ENCODE measurements at places on chromosomes 11 and 22.

- no peak for DNase-seq
Measured at GRCh38 chr22:44460287-44460686, 37.7 kb downstream of the RTL6 start.

GRCh38 chr11:101553891-101554292, 29.9 kb downstream of the TRPC6 start:
- DNase-seq, result no peak

DNA sequence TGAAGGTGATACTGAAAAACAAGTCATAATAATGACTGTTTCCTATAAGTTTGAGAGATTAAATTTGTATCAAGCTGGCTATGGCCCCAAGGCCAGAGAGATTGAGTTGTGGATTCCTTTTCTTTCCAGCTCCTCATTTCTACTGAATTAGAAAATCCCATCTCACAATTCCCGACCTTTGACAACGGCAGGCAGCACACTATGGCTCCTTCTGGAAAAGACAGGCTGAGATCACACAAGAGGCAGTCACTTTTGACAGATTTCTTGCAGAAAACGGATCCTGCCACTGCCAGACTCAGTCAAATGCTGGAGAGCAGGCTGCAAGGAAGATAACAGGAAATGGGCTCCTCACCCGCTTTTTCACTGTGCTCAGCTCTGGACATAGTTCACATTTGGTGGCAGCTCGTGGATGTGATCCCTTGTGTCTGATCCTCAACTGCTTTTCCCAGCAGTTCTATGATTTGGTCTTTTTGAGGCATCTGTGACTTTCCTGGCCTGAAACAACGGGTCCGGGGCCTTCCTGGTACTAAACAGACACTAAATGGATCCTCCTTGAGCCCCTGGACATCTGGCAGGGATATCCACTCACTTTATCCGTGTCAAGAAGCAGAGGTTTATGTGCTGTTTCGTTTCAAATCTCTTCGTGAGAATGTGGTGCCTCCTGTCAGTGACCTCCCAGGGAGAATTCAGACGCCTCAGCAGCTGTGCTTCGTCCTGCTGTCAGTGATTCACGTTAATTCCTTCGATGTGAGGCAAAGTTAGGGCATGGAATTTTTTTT, 26.1 kb upstream of the RTL6 start:
- DNase-seq, result no peak

- DNase-seq, result no peak
Measured at GRCh38 chr11:11701070-11701469, 79.3 kb upstream of the GALNT18 start.

DNA sequence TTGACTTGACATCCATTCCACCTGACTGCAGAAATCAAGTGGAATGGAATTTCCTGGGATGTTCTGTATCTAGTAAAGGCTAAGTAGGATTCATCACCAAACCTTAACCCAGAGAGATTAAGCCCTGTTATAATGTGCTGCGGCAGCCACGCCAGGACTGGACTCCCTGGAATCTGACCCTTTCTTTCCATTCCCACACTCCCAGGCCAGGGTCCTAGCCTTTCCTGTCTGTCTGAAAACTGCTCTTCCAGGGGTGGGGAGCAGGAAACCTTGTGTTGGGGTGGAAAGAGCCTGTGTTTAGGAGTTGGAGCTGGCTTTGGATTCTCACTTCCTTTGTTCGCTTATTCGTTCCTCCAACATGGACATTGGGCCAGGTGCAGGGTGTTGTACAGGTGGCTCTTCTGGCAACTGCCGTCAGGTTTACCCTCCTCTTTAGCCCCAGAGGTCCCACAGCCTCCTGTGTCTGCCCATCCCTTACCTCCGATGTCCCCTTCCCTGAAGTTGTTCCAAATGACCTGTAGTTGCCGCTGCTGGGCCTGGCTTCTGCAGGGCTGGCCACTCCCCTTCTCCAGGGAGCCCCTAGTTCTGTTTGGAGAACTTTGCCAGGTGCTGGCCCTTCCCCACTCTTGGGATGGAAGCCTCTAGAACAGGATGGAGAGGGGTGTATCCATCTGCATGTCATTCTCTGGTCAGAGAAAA, 20.5 kb upstream of the PARVB start:
- no peak for DNase-seq

- DNase-seq, result no peak
Measured at GRCh38 chr11:120128392-120129119, 9.4 kb downstream of the TRIM29 start.

- no peak for DNase-seq
Measured at GRCh38 chr11:1516273-1517067, 29.9 kb upstream of the MOB2 start.

GRCh38 chr11:93193731-93194130, 4.1 kb downstream of the SLC36A4 start:
- DNase-seq, result no peak

DNA sequence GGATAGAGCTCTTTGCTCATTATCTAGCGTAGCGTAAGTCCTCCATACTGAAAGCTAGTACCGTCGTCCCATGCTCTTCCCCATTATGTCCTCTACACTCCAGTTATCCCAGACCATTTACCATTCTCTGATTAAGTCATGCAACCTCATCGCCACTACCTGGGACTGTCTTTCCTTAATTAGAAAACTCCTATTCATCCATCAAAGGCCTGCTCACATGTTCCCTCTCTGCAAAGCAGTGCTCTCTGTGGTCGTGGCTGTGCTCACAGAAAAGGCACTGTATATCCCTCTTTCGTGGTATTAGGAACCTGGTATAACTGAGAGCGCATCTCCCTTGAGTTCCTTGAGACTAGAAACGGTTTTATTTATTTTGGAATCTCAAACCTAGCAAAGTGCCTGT, 253.3 kb downstream of the KIRREL3 start:
- DNase-seq, result no peak

- DNase-seq, result no peak
Measured at GRCh38 chr11:63687845-63688244, 6.5 kb downstream of the RTN3 start.

DNA sequence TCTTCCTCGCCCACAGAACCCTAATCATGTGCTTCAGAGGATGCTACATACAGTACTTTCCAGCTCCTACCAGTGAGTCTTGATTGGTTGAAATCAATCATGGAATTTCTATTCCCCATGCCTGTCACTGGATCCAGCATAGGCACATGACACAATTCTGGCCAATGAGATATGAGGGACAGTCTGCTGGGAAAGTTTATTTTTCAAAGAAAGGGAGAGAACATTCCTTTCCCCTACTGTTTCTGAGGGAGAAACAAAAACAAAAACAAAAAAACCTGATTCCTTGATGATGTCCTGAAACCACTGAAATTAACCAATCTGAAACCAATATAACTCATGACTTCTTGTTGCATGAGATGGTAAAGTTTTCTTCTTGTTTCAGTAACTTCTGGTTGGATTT, 3.3 kb upstream of the RCN1 start:
- DNase-seq, result no peak

DNA sequence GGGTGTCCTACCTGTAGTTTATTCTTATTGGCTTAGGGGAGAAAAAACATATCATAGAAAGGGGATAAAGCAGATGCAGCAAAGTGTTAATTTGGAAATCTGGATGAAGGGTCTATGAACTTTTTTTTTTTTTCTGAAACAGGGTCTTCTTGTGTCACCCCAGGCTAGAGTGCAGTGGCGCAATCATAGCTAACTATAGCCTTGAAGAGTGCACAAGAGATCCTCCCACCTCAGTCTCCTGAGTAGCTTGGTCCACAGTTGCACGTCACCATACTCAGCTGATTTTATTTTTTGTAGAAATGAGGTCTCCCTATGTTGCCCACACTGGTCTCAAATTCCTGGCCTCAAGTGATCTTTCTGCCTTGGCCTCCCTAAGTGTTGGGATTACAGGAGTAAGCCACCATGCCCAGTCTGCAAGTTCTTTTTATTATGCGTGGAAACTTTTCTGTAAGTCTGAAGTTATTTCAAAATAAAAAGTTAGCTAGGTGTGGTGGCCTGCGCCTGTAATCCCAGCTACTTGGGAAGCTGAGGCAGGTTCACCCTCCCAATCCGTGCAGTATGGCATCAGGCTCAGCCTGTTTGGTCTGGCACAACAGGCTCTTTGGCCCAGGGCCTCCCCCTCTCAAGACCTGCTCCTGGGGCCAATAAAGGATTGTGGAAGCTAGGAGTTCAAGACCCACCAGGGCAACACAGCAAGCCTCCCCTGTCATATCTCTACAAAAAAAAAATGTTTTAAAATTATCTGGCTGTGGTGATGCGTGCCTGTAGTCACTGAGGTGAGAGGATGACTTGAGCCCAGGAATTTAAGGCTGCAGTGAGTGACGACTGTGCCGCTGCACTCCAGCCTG, 111.9 kb downstream of the MED15 start:
- DNase-seq, result no peak

- DNase-seq, result no peak
Measured at GRCh38 chr22:48605856-48606481, 1221.7 kb downstream of the BRD1 start.

GRCh38 chr11:35553021-35553420, 27.6 kb upstream of the PAMR1 start:
- DNase-seq, result no peak

- peak; percentile 27 for DNase-seq
Measured at GRCh38 chr11:44950625-44951476, at the start of gene TP53I11. TSS of gene TP53I11 (minus strand) at chr11:44950883. CDS start at chr11:44938335, 12,548 bp downstream.

DNA sequence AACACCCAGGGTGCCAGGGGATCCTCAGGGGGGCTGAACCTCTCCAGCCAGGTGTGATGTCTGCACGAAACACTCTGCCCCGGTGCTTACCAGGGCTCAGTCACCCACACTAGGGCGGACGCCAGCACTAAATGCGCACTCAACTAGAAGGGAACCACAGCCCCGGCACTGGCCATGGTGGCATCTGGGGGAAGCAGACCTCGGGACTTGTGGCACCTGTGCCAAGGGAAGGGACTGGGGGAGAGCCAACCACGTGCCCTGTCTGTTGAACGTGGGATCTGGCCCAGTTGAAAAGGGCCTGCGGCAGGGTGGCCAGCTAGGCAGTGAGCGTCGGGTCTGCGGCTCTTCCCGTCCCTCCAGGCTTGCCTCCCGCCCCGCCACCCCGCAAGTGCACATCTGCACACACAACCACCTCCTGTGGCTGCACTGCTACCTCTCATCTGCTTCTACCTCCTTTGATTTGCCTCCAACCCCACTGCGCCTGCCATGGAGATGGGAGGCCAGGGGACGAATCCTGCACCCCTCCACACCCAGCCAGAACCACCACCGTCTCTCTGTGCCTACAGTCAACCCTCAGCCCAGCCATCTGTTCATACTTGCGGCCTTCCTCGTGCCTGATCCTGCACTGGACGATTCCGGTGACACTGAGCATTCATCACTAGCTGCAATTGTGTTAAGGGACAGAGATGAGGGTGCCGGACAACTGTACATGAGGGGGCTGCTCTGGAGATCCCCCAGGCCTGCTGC, 15.0 kb upstream of the MOB2 start:
- no peak for DNase-seq

GRCh38 chr11:9039198-9039597, 35.4 kb upstream of the NRIP3 start:
- no peak for DNase-seq

DNA sequence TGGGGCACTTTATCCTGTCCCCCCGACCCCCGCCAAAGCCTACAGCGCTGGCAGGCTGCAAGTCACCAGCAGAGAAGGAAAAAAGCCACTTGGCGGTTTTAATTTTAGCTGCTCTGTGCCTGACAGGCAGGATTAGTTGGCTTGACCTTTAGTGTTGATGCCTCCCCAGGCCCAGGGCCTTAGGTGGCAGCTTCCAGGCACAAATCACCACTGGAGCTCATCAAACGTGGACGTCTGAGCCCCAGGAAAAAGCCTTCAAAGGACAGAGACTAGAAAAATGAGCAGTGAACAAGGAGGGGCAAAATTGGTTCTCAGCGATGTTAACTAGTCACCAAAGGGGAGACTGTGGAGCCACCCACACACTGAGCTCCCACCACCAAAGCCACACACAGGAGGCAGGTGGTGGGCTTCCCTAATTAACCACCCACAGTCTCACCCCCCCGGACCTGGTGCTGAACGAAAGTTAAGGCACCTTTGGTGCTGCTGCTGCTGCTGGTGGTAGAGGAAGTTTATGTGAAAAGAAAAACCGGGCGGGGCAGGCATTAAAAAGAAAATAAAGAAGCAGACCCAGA, 4.4 kb upstream of the PYGM start:
- DNase-seq, result no peak

- no peak for DNase-seq
Measured at GRCh38 chr11:60455531-60456042, at the start of gene MS4A1. TSS of gene MS4A1 (plus strand) at chr11:60455847. CDS start at chr11:60462375, 6,528 bp downstream.

DNA sequence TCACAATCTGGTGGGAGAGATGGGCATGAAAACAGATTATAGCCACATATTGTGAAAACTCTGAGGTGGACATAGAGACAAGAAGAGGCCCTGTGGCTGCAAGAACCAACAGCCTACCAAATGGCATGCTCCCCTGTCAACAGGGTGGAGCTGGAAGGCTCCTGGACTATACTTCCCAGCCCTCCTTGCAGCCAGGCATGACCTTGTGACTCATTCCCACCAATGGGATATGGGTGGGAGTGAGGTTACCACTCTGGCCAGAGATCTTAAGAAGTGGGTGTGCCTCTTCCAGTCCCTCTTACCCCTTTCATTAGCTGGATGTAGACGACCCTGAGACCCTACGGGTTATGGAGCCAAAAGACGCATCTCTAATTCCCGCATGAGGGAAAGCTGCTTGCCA, 126.4 kb upstream of the ZBED5 start:
- no peak for DNase-seq

- no peak for DNase-seq
Measured at GRCh38 chr11:31340903-31341572, 28.5 kb downstream of the DCDC1 start.

GRCh38 chr11:9347100-9347499, 32.7 kb upstream of the TMEM41B start:
- no peak for DNase-seq

DNA sequence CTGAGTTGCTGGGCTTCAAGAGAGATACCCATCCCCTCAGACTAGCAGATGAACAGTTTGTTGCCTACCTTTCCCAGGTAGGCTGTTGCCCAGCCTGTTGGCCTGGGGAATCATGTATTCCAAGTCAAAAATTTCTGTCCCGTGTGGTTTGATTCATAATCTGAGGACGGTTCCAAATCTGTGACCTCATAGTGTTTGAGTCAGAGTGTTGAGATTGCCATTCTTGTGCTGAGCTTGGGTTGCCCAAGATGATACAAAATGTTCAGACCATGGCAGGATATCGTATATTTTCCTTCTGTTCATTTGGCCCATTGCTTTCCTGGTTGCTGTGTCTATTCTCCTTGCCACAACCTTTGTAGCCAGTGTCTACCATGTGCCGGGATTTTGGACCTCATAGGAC, 64.3 kb downstream of the CYB5R2 start:
- DNase-seq, result no peak

GRCh38 chr11:75593286-75593915, 31.3 kb downstream of the SERPINH1 start:
- no peak for DNase-seq

All from activated CD4-positive, alpha-beta T cell treated with anti-CD3 and anti-CD28 coated beads, Interleukin-2, amount 50 U/mL, for 24 hours (primary cell).